ENCODE measurements at places on chromosomes 7 and 10.

- no peak for DNase-seq
These were observed 132.7 kb downstream of the KCNMA1 start for GRCh38 chr10:77504873-77505257.

DNA sequence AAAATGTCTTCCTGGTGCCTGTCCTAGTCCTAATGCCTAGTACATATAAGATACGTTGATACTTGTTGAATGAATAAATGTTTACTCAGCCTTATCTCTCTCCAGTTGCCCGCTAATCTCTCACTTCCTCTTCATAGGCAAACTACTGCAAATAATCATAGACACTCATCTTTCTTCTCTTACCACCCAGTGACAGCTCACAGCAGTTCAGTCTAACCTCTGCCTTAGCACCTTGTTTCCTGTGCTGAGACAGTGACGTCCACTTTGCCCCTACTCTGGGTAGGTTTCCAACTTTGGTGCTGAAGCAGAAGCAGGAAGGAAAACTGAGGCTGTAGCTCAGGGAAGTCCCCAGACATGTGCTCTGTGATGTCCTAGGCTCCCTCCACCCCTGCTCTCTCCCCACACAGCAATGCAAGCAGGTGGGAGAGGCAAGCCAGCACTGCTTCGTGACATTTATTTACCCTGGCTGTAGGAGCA is 45.5 kb upstream of the RHOBTB1 start:
- no peak for DNase-seq

DNA sequence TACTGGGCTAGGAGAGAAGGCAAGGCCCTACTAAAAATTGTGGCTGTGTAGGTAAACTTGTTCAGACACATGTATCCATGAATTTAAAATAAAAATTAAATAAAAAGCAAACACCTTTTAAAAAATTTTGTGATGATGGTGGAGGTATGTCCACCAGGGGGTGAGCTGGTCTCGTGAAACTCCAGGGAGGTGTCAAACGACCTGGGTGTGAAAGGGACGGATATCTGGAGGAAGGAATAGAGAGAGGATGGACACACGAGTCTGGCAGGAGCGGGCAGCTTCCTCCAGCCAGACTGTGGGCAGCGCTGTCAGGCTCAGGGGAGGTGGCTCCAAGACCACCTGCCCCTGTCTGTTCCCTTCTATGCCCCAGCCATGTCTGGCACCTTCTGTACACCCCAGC is 34.8 kb upstream of the DMBT1 start:
- no peak for DNase-seq

- no peak for DNase-seq
These were observed 676.4 kb upstream of the NRP1 start for GRCh38 chr10:34010891-34011290.

DNA sequence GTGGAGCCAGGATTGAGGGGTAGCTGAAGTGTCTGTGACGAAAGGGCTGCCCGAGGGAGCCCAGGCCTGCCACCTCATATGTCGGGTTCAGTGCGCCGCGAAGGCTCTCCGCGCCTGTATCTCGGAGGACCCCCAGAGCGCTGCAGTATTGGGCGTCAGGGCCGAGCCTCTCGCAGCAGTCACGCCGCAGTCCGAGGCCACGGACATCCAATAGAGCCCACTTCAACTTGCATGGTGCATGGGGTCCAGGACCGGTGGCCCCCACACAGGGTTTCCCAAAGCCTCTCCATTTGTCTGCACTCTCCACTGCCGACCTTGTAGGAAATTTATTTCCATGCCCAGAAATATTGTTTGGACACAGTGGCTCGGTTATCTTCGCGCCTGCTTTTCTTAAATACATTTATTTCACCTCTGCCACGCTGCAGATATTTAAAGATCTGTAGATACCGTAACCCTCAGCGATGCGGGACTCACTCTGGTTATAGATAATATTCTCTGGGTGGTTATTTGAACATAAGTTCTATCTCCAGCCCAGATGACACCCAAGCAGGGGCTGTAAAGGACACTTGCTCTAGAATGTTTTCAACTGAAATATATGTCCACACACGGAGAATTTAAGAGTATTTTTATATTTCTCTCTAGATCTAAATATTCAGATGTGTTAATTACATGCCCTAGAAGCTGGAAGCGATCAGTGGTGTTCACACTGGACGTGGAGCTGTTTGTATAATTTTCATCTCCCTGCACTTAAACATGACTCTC is 5.1 kb upstream of the ZNF503 start:
- DNase-seq, result no peak

- no peak for DNase-seq
These were observed 180.5 kb upstream of the ASAH2 start for GRCh38 chr10:50431791-50432190.

- DNase-seq, result no peak
These were observed 20.5 kb downstream of the EIF3B start for GRCh38 chr7:2374830-2375728.

DNA sequence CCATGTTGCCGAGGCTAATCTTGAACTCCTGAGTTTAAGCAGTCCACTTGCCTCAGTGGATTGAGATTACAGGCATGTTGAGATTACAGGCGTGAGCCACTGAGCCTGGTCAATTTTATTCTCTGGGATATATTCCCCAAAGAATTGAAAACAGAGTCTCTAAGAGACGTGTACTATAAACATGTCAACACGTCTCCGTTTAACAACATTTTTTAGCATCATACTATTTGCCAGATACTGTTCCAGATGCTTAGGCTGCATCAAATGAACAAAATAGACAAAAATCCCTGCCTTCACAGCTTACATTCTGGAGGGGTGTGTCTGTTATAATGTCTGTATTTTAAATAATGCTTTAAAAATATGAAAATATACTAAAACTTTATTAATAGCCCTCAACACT is 54.1 kb upstream of the PRKG1 start:
- no peak for DNase-seq

DNA sequence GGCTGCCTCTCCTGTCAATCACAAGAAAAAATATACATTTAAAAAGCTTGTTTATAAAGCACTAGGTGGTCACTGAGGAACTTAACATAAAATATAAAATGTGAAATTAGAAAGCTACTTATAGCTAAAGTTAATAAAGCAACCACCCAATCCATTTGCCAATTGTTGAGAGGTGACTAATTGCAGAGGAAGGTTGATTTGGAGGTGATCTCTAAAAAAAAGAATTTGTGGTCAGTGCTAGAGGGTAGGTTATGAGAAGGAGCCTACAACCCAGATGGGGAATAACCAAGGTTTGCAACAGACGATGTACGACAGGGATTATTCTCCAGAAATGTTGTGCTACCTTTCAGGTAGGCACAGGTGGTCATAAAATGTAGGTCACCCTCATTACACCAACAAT is 444.2 kb upstream of the C7orf33 start:
- DNase-seq, result no peak

GRCh38 chr7:48522692-48523091 is 351.4 kb downstream of the ABCA13 start:
- DNase-seq, result no peak

DNA sequence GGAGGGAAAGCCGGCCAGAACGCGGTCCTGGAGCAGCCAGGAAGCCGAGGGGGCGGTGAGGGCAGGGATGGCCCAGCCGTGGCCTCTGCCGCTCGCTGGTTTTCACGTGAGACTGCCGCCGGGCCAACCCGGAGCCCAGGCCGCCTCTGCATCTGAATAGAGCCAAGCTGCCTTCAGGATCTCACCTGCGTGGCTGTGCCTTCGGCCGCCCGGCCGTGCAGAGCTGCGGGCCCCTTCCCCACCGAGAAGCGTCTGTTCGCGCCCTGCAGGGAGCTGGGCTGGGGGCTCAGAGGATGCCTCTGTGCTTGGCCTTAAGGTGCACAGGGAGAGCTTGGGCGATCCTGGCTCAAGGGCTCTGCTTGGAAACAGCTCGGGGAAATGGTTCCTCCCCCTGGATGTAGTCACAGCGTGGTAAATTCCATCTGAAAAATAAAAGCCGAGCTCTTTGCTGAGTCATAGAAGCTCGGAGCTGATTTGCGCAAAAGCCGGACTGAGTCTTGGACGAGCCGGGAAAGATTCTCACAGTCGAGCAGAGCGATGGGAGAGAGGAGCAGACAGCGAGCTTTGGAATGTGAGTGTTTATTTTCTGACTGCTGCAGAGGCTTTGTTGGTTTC is at the start of gene JAKMIP3:
Gene JAKMIP3 (plus strand): TSS at position 456 of the 615 bp plus-strand sequence. CDS start 38,863 bp downstream, outside the sequence.
- DNase-seq, result no peak

DNA sequence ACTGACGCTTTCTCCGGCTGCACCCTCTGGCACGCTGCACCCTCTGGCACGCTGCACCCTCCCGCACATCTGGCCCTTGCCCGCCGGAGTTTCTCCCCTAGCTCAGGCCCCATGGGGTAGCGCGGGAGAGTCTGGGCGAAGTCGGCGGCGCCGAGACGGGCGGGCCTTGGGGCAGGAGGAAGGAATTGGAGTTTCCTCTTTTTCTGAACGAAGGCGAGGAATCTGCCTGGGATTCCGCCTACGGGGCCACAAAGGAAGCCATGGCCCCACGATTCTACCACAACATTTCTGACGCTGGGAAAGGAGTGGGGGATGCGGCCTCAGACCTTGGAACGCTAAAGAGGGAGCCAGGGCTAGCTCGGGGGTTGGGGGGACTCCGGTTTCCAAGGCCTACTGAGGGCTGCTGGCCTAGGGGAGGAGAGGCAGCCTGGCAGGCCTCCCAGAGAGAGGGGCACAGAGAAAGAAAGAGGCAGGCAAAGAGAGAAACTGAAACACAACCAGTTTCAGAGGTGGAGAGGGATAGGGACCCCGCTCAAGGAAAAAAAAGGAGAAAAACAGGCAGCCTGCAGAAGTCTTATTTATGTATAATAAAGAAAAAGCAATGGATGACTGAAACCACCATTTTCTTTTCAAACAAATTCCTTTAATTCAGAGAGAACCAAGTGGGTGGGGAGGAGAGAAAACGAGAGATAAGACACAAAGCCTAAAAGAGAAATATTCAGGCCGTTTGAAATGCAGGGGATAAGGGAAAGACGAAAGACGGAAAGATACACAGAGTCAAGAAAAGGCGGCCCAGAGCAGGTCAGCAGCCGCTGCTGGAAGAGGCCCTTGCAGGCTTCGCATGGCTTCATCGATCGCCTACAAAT is 4.3 kb downstream of the TLX1 start:
- no peak for DNase-seq

DNA sequence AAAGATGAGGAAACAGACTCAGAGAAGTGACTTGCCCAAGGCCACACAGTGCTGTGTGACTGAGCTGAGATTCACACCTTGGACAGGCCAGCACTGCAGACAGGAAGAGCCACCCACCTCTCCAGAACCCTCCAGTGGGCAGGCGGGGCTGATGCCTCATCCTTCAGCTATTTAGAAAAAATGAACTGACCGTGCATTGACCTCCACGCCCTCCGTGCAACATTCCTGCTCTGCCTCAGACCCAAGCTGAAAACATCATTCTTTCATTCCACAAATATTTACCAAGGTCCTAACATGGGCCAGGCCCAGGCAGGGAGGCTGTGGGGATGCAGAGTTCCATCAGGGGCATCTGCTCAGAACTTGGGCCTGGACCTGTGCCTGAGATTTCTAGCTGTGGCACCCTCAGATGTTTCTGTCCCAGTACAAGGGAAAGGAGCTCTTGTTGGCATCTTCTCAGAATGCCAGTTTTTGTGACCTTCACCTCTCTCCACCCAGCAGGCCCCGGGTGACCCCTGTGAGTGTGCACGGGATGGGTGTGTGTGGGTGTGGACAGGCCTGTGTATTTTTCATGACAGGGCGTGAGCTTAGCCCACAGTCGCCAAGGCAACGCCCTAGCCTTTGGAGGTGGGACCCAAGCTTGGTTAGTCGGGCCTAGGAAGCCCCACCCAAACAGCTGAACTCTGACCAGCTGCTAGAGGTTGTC is 6.5 kb downstream of the VSIR start:
- DNase-seq, result no peak

- no peak for DNase-seq
These were observed 76.6 kb downstream of the AMZ1 start for GRCh38 chr7:2764621-2765020.

- no peak for DNase-seq
These were observed 64.4 kb downstream of the HBP1 start for GRCh38 chr7:107233174-107233573.

DNA sequence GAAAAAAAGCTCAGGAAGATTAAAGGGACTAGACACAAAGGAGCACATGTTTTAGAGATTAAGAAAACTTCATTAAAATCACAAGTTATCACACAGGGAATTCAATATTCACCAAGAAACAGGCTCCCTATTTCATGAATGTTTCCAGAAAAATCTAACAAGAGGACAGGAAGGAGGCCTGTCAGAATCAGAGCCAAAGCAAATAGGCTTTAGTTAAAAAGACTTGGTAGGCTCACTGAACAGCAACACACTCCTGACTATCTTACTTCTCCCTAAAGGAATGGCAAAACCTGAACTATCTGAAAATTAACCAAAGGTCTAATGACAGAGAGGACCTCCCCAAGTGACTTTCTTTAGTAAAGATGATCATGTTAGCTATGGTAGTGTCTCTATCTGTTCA is 188.3 kb upstream of the MEOX2 start:
- no peak for DNase-seq

DNA sequence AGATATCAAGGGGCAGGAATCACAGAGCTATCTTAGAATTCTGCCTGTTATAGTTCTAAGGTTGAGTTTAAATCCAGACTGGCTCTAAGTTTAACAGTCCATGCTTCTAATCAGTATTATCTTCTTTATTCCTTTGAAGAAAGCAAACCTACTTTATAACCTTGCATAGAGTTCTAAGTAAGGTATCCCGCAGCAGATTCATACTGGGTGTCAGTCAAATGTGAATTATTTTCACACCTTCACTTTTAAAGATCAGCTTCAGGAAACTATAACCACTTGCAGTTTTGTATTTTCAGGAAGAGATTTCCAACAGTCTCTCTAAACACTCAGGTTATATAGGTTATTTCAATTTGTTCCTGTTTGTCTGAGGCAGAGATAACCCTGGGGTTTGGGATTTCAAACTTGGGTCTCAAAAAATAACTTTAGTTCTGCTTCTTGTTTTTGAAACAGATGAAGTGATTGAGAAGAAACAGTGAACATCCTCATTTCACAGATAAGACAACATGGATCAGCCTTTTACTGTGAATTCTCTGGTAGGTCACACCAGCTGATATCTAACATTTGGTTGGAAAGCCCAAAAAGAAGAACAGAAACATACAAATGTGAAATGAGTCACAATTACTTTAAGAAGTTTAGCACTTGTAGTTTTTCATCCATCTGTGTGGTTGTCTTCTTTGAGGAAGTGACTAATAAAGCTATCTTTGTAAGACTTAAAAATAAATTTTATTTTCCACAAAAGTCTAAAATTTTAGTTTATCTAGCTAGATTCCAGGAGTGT is 21.4 kb downstream of the STAMBPL1 start:
- DNase-seq, result no peak

DNA sequence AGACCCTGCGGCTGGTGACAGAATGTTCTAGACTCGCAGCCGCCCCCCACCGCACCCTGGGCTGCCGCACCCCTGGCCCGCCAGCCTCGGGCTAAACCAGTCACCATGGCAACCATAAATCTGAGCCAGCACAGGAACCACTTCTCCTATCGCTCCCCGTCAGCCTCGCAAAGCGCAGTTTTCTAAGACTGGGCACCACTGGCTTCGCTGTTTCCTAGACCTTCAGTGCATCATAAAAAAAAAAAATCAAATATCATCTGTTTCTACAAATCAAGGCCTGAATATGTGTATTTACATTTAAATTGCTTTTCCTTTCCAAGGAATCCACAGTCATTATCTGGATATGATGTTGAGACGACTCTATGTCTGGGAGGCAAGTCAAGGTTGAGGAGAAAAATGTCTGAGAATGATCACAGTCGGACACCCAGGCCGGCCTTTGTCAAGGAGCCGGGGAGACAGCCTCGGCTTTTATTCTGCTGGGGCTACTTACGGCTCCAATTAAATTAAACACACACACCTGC is 99.9 kb downstream of the PTPRN2 start:
- no peak for DNase-seq

GRCh38 chr7:66912195-66912594 is 8.8 kb upstream of the TMEM248 start:
- DNase-seq, result no peak
